ENCODE measurements at places on chromosomes 1 and 21.

GRCh38 chr1:224503161-224504118, 68.8 kb upstream of the WDR26 start:
- DNase-seq = peak; percentile 23

- DNase-seq = no peak
Observed at GRCh38 chr1:241787691-241788090, 60.3 kb upstream of the EXO1 start.

DNA sequence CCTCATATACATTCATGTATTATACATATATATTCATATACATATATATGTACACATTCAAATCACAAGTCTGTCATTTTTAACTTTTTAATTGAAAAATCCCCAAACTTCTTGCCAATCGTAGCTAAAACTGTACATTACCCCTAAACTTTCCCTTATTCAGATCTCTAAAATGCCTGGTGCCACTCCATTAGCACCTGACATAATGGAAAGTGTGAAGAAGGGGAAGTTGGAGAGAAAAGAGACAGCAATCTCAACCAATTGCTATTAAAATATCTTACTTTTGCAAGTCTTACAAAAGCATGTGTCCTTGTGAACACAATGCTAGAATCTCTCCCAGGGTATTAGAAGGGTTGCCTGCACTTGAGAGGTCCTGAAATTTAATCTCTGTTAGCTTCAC, 22.7 kb upstream of the PRKACB start:
- DNase-seq = no peak

- no peak for DNase-seq
Observed at GRCh38 chr1:66478116-66478515, 55.8 kb upstream of the SGIP1 start.

- no peak for DNase-seq
Observed at GRCh38 chr1:92066321-92066720, 8.9 kb downstream of the SETSIP start.

DNA sequence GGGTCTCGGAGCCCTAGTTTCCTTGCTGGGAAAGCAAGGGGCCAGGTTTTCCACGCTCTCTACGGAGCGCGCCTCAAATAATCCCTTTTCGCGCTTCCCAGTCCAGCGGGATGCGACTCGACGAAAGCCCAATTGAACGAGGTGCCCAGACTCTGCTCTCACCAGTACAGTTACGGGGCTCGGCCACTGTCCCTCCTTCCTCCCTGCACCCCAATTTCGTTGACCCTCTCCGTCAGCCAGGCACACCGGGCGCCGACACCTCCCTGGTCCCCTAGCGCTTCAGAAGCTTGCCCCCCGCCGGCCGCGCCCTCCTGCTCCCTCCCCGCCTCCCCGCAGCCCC, 389 bp downstream of the SEMA6C start:
- DNase-seq = no peak

DNA sequence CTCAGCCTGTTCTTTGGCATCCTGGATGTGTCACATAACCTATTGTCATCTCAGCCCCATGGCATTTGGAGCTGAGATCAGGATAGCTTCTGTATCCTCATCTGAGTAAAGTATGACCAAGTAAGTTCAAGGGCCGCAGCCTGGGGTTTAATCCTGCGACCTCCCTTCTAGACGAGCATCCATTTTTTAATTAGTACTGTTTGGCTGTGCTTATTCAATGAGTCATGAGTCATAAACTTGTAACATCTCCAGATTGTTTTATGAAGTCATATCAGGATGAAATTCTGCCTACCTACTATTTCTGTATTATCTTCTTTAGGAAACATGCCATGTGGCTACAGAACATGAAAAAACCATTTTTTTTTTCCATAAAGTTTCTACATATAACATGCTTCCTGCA, 119.1 kb downstream of the ERG start:
- no peak for DNase-seq

DNA sequence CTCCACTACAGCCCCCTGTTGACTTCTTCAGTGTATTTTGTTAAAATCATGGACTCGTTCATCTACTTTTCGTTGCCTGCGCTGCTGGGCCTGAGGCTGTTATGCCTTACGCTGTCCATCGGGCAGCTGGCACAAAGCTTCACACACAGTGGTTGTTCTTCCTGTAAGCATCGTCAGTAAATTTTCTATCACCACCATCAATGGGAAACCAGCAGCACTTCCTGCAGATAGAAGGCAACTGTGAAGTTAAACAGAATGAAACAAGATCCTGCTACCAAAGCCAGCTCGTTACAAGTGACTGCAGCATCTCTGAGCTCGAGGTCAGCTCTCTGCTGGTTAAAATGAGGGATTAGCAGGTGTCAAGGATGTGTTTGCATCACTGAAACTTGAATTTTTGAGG, 21.9 kb upstream of the PADI6 start:
- no peak for DNase-seq

DNA sequence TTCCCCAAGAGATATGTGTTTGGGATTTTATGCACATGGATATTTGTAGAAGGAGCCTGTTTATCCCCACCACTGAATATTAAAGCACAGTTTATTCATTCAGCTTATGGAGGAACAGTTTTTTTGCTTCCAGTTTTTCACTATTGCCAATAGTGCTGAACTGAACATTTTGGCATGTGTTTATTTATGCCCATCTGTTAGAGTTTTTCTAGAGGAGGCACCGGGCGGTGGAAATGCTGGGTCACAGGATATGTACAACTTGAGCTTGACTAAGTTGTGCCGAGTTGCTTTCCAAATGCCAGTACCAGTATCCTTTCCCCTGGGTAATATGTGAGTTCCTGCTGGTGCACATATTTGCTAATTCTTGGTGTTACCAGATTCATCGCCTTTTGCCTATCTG, 111.3 kb downstream of the GREM2 start:
- no peak for DNase-seq

GRCh38 chr21:44390886-44391285, 37.5 kb downstream of the TRPM2 start:
- DNase-seq = no peak

GRCh38 chr21:24023936-24024335, 1583.3 kb downstream of the MRPL39 start:
- no peak for DNase-seq

DNA sequence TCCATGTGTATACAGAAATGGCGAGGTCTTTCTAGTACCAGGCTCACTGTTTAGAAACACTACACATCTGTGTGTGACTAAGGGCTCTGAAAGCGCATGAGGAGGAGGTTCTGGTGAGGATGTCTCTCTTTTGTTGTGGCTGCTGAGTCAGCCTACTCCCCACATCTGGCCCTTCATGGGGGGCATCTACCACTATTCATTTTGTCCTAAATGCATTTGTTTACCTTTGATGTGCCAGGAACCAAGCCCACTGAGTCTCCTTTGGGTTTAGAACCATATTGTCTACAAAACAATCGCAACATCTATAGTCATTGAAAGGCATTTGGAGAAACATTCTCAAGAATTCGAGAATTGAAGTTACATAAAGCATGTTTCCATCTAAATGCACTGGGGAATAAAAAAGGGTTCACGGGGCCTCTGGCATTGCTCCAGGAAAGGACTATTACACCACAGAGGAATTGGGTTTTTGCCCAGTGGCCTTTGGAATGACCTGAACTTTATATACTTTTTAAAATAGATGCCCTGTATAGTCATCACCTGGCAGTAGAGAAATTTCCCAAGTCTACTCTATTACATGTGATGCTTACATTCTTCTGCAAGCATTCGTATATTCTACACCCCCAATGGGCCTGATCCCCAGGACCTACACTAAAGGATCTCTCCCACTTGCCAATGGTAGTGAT, 35.1 kb upstream of the ADORA3 start:
- peak; percentile 42 for DNase-seq

GRCh38 chr1:61089338-61089737, 7.0 kb downstream of the NFIA start:
- no peak for DNase-seq

- DNase-seq = no peak
Observed at GRCh38 chr1:42322577-42322976, 12.5 kb downstream of the FOXJ3 start.

GRCh38 chr1:41149570-41149969, 92.5 kb downstream of the SCMH1 start:
- no peak for DNase-seq

- DNase-seq = no peak
Observed at GRCh38 chr1:157176591-157177121, 38.5 kb upstream of the ETV3 start.

GRCh38 chr1:238063454-238063853, 172.7 kb upstream of the ZP4 start:
- DNase-seq = no peak

DNA sequence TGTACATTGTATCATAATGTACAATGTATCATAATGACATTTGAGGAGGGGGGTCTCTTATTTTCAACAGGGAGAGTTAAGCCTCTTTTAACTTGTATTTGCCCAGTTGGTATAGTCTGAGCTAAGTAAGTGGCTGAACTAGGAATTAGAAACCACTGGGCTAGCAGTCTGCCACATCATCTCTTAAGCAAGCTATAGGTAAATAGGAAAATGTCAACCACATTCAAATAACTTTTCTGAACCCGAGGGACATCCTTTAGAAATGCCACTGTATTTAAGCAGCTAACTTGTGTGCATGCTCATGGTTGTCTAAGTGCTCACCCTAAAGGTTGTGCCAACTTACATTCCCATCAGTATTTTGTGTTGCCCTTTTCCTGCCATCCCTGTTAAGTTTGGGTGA, 35.5 kb upstream of the ASB17 start:
- DNase-seq = no peak

DNA sequence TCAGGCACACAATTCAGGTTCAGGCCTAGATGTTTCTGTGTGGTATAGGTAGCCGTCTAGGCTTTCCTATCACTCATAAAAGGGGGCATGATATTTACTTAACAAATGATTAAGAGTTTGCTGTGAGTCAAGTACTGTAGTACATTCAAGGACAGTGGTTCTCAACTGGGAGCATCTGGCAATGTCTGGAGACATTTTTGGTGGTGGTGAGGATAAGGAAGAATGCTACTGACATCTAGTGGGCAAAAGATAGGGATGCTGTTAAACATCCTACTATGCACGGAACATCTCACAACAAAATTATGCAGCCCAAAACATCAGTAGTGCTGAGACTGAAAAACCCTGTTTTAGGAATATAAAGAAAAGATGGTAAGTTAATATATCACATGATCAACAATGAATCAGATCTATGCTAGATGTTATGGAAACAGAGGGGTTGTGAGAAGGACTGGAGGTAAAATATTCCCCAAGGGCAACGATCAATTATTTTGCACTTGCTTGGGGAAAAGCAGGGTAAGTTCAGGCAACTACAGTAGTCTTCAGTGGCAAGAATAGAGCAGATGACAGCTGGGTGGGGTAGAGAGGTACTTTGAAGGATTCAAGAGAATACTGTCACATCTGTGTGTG, 4.9 kb downstream of the DNTTIP2 start:
- no peak for DNase-seq

DNA sequence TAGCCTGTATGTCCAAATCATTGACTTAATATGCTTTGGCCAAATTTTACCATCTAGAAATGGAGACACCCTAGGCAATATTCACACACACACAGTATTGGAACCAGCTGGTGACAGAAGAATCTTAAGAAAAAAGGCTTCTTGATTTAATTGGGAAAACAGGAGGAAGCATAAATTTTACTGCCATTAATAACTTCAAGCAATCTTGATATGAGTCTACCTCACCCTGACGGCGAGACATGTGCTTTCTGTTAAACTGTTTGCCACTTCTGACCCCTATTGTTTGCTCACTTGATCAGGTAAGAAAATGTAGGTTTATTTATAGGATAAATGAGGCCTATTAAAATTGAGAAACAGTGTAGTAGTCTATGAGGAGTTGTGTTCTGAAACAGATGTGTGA, 73.2 kb downstream of the KIFAP3 start:
- DNase-seq = no peak

- no peak for DNase-seq
Observed at GRCh38 chr1:222251847-222252246, 296.1 kb downstream of the HHIPL2 start.
